ENCODE measurements at places on chromosomes 4 and X. TPM values are rescaled to one million over a fixed set of nuclear protein-coding genes. Genes with fewer than 3 reads are reported as not detected.
A peak's percentile ranks its signal among the peaks of the same experiment; 100 is the strongest.

The BMX gene
- 3.3 TPM for total RNA-seq

DNA sequence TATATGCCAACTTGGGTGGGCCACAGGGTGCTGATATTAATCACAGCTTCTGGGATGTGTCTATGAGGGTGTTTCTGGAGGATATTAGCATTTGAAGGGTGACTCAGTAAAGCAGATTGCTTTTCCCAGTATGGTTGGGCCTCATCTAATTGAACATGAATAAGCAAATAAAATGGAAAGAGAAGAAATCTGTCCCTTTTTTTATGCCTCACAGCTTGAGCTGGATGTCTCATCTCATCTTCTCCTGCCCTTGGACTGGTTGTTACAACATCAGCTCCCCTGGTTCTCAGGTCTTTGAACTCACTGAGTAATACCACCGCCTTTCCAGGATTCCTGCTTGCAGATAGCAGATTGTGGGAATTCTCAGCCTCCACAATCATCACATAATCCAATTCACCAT lies 1149.2 kb downstream of the PCDH18 start:
- H3K36me3 ChIP-seq: no peaks in the 10 kb centered on the region
- no peak for DNase-seq
- no peak overlapping the region for H3K27ac ChIP-seq
- H3K4me3 ChIP-seq: no peak overlapping the region

The RNF150 gene
- 21.7 TPM for total RNA-seq

GRCh38 chr4:182201871-182202270 lies 41.3 kb upstream of the TENM3 start:
- no peaks in the 10 kb centered on the region for H3K36me3 ChIP-seq
- H3K4me1 ChIP-seq: no peaks in the 10 kb centered on the region
- H3K27ac ChIP-seq: no peak overlapping the region
- no peak overlapping the region for H3K4me3 ChIP-seq

DNA sequence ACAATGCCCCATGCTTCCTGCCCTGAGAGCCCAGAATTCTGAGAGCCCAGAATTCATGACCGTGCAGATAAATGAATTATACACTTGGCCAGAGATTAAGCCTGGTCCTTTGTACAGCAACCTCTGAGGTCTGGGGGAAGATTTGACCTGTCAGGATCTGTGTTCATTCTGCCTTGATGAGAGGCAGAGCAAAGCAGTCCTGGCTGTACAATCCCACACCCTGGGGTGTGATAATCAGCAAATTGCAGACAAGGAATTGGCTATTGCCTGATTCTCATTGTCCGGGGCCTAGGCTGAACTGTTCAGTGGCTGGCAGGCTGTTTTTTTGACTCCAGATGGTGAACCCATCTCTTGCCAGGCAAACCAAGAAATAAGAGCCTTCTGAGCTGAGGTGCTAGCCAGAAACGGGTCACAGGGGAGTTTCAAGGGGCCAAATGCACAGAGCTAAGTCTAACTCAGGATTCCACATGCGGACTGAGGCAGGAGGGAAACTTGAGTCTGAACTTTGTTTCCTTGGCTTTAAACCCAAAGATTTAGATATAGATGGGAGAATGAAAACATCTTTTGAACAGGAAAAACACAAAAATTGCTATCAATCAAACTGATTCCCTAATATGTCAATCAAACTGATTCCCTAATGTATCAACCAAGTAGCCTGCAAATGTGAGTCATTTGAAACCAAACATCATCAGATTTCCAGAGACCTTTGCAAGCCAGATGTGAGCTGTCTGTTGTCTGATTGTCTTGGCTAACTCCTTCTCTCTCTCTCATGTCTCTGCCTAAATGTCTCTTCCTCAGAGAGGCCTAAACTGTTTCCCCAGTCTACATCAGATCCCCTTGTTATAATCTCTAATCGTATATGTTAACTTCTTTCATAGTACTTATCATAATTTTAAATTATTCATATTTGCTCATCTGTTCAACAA lies 159.3 kb downstream of the ATG4A start:
- H3K36me3 ChIP-seq: no peaks in the 10 kb centered on the region
- no peaks in the 10 kb centered on the region for H3K4me1 ChIP-seq
- no peaks in the 10 kb centered on the region for H3K27me3 ChIP-seq
- no peak overlapping the region for H3K27ac ChIP-seq

DNA sequence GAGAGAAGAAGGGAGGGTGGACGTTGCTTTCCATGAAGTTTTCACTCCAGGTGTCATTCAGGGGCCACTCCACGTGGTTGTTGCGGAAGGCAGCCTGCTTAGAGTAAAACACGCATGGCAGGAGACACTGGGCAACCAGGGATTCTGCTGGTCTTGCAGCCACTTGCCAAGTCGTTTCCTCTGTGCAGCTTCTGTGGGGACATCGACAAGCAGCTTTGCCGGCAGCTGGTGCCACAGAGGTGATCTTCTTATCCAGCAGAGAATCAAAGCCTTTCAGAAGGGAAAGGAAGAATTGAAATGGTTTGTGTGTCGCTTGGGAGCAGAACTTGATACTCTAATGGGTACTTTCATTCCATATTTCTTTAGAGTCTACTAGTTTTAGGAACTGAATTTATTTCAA lies 867.1 kb upstream of the TENM3 start:
- DNase-seq: no peak
- no peak overlapping the region for H3K27ac ChIP-seq
- no peaks in the 10 kb centered on the region for H3K4me1 ChIP-seq
- H3K27me3 ChIP-seq: no peaks in the 10 kb centered on the region

DNA sequence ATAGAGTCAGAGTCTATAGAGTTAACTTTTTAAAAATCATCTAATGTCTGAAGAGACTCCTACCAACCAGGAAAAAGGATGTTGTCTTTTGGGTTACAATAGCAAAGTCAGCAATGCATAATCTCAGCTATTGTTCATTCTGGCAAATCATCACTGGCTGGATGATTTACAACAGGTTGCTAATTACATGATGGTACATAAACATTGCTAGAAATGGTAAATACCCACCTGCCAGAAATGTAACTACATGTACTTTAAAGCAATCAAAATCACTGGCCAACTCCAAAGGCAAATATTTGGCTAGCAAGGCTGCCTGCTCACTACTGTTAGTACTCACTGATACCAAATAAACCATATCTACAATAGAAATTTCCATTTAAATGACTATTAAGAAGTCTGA lies 91.1 kb downstream of the PPP3CA start:
- no peaks in the 10 kb centered on the region for H3K27me3 ChIP-seq
- peak overlapping the region; percentile 10 for H3K27ac ChIP-seq
- no peaks in the 10 kb centered on the region for H3K36me3 ChIP-seq
- H3K4me1 ChIP-seq: peaks cover 45% of the 10 kb centered on the region

The NAA11 gene
- total RNA-seq: not detected

GRCh38 chrX:20969565-20969964 lies 404.7 kb upstream of the CNKSR2 start:
- H3K4me1 ChIP-seq: no peaks in the 10 kb centered on the region
- H3K27ac ChIP-seq: no peak overlapping the region
- no peaks in the 10 kb centered on the region for H3K36me3 ChIP-seq
- no peaks in the 10 kb centered on the region for H3K27me3 ChIP-seq

GRCh38 chrX:67545893-67546495 lies 2.2 kb downstream of the AR start:
- no peaks in the 10 kb centered on the region for H3K36me3 ChIP-seq
- peak overlapping the region; percentile 47 for H3K4me3 ChIP-seq
- no peak overlapping the region for H3K27ac ChIP-seq
- no peaks in the 10 kb centered on the region for H3K27me3 ChIP-seq
- peak; percentile 60 for DNase-seq

The GAGE13 gene
- total RNA-seq: not detected

GRCh38 chr4:184472614-184473498 lies 1.5 kb downstream of the IRF2 start:
- peaks cover 72% of the 10 kb centered on the region for H3K4me1 ChIP-seq
- no peaks in the 10 kb centered on the region for H3K36me3 ChIP-seq
- no peaks in the 10 kb centered on the region for H3K27me3 ChIP-seq
- peak overlapping the region; percentile 99 for H3K27ac ChIP-seq

GRCh38 chrX:132634521-132634920 lies 145.7 kb upstream of the MBNL3 start:
- no peaks in the 10 kb centered on the region for H3K4me1 ChIP-seq
- no peak for DNase-seq
- H3K36me3 ChIP-seq: no peaks in the 10 kb centered on the region
- no peaks in the 10 kb centered on the region for H3K27me3 ChIP-seq
- no peak overlapping the region for H3K27ac ChIP-seq
- H3K4me3 ChIP-seq: no peak overlapping the region

GRCh38 chr4:144970597-144970996 lies 127.4 kb downstream of the ANAPC10 start:
- no peaks in the 10 kb centered on the region for H3K4me1 ChIP-seq
- no peak overlapping the region for H3K4me3 ChIP-seq
- no peak overlapping the region for H3K27ac ChIP-seq
- DNase-seq: no peak
- H3K36me3 ChIP-seq: no peaks in the 10 kb centered on the region
- no peaks in the 10 kb centered on the region for H3K27me3 ChIP-seq

The COX7B2 gene
- total RNA-seq: not detected

- no peaks in the 10 kb centered on the region for H3K36me3 ChIP-seq
- no peak overlapping the region for H3K27ac ChIP-seq
- no peak for DNase-seq
- H3K27me3 ChIP-seq: no peaks in the 10 kb centered on the region
- no peak overlapping the region for H3K4me3 ChIP-seq
- no peaks in the 10 kb centered on the region for H3K4me1 ChIP-seq
Observed at GRCh38 chr4:10722957-10723356, 38.4 kb upstream of the CLNK start.

- no peak overlapping the region for H3K27ac ChIP-seq
- H3K4me1 ChIP-seq: no peaks in the 10 kb centered on the region
- no peak for DNase-seq
- peaks cover 10% of the 10 kb centered on the region for H3K36me3 ChIP-seq
- H3K4me3 ChIP-seq: no peak overlapping the region
Observed at GRCh38 chr4:155367608-155368007, 9.2 kb downstream of the MAP9 start.

DNA sequence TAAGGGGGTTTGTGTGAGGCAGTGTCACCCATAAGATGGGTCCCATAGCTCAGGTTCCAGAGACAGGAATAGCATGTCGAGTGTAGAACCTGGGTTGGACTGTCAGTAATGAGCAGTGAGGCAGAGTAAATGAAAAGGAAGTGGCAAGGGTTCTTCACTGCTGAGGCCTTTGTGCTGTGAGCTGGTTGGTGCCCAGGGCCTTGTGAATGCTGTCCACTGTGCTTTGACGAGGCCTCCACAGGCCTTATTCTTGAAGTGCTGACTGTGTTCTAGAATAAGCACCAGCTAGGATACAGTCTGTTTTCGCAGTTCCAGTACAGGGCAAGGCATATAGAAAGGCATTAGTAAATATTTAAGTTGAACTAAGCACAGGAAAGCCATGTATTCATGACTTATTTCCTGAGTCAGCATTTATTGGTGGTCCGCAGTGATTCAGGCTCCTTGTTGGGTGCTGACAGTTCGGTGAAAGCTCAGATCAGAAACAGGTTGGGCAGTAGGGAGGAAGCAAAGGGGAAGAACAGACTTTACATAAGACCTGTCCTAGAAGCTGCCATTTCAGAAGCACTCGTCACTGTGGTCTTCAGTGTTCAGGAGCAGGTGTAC lies 25.6 kb upstream of the TADA2B start:
- H3K27me3 ChIP-seq: no peaks in the 10 kb centered on the region
- H3K4me3 ChIP-seq: no peak overlapping the region
- no peak overlapping the region for H3K27ac ChIP-seq
- peaks cover 59% of the 10 kb centered on the region for H3K36me3 ChIP-seq
- no peaks in the 10 kb centered on the region for H3K4me1 ChIP-seq
- no peak for DNase-seq

The CCNB3 gene
- total RNA-seq: not detected

The RBMXL3 gene
- not detected for total RNA-seq

GRCh38 chr4:6655924-6656323 lies 15.4 kb downstream of the MRFAP1 start:
- H3K27ac ChIP-seq: no peak overlapping the region
- H3K27me3 ChIP-seq: peaks cover 5% of the 10 kb centered on the region
- peaks cover 15% of the 10 kb centered on the region for H3K4me1 ChIP-seq
- H3K36me3 ChIP-seq: no peaks in the 10 kb centered on the region

DNA sequence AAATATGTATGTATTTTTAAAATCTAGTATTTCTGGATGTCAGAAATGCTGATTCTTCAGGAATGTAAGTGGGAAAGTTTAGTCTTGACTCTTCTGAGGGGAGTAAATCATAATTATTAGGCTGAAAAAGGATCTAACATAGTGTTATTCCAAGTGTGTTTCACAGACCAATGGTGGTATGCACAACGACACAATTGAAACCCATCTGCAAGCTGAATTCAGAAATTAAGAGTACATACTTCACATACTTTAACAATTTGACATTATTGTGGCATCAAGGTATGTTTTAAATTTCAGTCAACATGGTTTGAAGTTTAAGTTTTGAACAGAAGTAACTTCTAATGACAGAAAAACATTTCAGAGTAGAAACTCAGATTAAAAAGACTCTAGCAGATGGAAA lies 236.7 kb downstream of the SLC7A11 start:
- no peaks in the 10 kb centered on the region for H3K27me3 ChIP-seq
- no peak for DNase-seq
- H3K4me3 ChIP-seq: no peak overlapping the region
- H3K4me1 ChIP-seq: no peaks in the 10 kb centered on the region
- H3K27ac ChIP-seq: no peak overlapping the region

DNA sequence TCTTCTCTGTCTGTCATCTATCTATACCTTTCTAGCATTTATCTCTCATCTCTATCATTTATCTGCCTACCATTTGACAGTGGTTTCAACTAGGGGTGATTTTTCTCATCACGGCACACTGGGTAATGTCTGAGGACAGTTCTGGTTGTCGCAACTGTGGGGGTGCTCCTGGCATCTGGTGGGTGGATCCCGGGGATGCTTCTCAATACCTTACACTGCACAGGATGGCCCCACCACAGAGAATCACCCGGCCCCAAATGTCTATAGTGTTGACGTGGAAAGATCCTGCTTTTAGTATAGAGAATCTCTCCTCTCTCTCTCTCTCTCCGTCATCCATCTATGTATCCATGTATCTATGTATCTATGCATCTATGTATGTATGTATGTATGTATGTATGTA lies 7.2 kb downstream of the P2RY8 start:
- no peak overlapping the region for H3K27ac ChIP-seq
- no peaks in the 10 kb centered on the region for H3K4me1 ChIP-seq
- H3K4me3 ChIP-seq: no peak overlapping the region
- no peaks in the 10 kb centered on the region for H3K36me3 ChIP-seq
- no peak for DNase-seq
- H3K27me3 ChIP-seq: no peaks in the 10 kb centered on the region

- H3K4me1 ChIP-seq: no peaks in the 10 kb centered on the region
- peak; percentile 80 for DNase-seq
- no peak overlapping the region for H3K27ac ChIP-seq
- no peak overlapping the region for H3K4me3 ChIP-seq
- no peaks in the 10 kb centered on the region for H3K36me3 ChIP-seq
Observed at GRCh38 chr4:165537028-165537648, 158.3 kb downstream of the CPE start.

Measured in stomach (tissue), 19 donors.